ENCODE measurements at places on chromosomes 16 and 17.

DNA sequence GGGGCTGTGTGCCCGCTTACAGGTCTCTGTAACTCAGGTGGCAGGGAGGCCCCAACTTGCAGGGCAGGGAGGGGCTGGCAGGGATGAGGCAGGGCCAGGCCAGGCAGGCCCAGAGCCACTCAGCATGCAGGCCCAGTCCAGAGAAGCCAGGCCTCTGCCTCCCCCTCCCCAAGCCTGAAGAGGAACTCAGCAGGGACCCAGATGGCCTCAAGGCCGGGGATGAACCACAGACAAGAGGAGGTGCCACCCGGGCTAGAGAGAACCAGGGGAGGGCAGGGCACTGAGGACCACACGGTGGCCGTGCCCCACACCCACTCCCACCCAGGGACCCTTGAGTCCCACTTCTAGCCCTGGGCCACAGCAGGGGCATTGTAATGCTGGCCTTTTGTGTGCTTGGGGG is 29.8 kb upstream of the EIF1 start:
- DNase-seq = no peak

- no peak for DNase-seq
Observed at GRCh38 chr16:15502041-15502725, 67.8 kb downstream of the BMERB1 start.

DNA sequence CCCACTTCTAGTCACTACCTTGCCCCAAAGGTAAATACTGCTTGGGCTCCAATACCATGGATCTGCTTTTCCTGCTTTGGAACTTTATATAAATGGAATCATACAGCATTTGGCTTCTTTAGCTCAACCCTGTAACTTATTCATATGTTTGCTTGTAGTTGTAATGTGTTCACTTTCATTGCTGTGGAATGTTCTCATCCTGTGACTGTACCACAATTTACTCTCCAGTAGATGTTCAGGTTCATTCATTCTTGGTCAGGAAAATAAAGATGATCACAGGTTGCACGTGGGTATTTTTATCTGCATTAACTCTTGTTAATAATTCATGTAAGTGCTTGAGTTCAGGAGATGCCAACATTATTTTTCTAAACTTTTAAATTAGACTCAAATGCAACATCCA is 6.7 kb upstream of the BEAN1 start:
- DNase-seq = no peak

DNA sequence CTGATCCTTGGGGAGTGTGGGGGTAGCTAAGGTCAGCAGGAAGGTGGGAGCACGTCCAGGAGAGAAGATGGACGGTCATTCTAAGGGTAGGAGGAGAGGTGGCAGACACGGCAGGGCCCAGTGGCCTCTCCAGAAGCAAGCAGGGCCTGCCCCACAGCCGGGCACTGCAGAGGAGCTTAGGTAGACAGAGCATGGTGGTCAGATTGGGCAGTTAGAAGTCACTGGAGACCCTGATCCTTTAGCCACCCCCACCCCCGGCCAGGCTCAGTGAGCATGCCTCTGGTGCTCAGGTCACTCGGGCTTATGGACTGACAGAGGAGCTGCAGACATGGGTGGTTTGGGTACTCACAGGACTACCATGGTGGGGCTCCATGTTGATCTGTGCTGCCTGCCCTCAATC is 26.3 kb downstream of the NLRP1 start:
- no peak for DNase-seq

- no peak for DNase-seq
Observed at GRCh38 chr16:68194251-68194650, 41.7 kb downstream of the ESRP2 start.

- no peak for DNase-seq
Observed at GRCh38 chr16:69917739-69918138, 33.4 kb upstream of the CLEC18A start.

DNA sequence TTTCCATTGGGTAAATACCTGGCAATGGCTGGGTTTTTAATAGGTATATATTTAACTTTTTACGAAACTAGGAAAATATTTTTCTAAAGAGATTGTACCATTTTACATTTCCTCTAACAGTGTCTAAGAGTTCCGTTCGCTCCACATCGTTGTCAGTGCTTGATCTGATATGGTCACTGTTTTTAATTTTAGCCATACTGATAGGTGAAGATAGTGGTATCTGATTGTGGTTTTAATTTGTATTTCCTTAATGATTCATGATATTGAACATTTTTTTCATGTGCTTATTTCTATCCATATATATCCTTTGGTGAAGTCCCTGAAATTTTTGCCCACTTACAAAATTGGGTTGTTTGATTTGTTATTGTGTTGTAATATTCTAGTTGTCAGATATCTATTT is 117.7 kb downstream of the CHD9 start:
- DNase-seq = no peak

DNA sequence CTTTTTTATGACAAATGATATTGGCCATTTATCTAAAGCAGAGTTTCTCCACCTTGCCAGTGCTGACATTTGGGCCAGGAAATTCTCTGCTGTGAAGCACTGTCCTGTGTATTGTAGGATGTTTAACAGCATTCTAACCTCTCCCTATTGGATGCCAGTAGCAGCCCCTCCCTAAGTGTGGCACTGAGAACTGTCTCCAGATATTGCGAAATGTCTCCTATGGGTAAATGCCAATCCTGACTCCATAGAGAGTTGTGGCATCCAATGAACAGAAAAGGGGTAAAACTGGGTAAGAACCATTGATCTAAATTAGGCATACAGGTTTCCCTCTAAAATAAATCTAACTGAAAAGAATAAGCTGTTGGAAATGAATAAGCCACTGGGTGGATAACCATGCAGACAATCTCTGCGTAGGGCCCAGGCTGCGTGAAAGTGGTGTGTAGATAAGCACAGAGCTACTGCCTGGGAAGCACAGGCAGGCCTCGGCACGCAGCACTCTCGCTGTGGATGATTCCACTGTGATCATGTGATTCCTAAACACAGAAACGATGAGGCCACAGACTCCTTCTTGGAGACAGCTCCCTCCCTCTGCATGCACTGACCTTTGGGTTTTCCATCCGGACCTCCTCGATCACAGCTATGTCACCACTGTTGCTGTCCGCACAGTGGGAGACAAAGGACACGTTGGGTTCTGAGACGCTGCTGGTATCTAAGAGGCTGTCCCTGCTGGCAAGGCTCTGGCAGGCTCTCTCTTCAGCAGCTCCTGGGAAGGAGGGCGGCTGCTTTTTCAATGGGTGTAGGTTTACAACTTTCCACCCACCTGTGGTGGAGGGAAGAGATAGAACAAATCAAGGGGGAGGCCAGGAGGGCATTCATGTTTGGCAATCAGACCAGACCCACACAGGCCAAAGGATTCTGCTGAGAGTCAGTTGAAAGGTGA is 44.1 kb downstream of the GTF3C1 start:
- DNase-seq = no peak

- DNase-seq = no peak
Observed at GRCh38 chr17:34307110-34307509, 12.1 kb upstream of the CCL8 start.

DNA sequence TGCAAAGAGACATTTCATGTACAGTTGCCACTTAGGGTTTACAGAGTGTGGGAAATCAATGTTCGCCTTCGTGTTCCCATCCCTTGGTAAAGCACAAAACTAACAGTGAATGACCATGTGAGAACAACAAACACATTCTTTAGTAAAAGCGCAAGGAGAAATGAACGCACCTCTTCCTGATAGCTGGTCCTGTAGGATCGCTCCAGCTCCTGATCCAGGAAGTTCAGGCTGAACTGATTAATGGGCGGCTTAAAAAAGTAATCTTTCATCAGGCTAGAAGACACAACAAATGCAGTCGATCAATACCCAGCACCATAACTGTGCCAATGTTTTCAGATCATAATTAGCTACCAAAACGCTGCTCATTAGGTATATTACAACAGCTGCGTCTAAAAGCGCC is 108.3 kb upstream of the CREBBP start:
- DNase-seq = no peak

- DNase-seq = no peak
Observed at GRCh38 chr16:3873482-3874173, 6.9 kb downstream of the CREBBP start.

DNA sequence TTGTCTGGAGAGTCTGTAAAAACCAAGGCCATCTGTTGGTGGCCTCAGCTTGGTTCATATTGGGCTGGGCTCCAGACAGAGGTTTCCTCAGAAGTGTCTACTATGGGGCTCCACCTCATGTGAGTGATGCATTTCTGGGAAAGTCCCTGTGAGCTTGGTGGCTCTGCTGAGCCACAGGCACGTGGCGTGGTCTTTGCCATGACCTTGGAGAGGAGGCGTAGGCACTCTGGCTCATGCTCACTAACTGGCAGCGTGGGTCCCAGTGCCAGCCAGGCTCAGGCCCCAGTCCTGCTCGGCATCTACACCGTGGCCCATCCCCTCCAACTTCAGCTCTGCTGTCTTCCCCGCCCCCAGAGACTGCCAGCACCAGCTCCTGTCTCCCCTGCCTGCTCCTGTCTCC is 10.7 kb upstream of the SMTNL2 start:
- no peak for DNase-seq

DNA sequence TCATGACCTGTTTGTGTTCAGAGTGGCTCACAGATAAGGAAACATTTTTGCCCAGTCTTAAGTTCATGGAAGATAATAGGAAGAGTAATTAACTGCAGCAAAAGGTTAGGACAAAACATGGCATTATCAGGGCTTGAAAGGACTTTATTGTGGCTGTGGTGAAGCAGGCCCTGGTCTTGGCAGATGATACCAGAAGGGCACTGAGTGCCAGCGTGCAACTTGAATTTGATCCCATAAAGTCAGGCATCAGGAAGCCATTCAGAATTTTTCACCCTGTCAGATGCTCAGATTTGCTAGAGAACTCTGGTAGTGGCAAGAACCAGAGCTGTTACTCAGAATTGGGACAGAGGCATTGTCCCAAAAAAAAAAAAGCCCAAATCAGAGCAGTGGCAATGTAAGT is 11.2 kb upstream of the COG7 start:
- DNase-seq = no peak

- DNase-seq = no peak
Observed at GRCh38 chr16:52296076-52296475, 250.9 kb downstream of the TOX3 start.

GRCh38 chr16:75461575-75461974 is 2.9 kb downstream of the TMEM170A start:
- no peak for DNase-seq

GRCh38 chr17:850851-851763 is 69.0 kb downstream of the MRM3 start:
- DNase-seq = no peak

DNA sequence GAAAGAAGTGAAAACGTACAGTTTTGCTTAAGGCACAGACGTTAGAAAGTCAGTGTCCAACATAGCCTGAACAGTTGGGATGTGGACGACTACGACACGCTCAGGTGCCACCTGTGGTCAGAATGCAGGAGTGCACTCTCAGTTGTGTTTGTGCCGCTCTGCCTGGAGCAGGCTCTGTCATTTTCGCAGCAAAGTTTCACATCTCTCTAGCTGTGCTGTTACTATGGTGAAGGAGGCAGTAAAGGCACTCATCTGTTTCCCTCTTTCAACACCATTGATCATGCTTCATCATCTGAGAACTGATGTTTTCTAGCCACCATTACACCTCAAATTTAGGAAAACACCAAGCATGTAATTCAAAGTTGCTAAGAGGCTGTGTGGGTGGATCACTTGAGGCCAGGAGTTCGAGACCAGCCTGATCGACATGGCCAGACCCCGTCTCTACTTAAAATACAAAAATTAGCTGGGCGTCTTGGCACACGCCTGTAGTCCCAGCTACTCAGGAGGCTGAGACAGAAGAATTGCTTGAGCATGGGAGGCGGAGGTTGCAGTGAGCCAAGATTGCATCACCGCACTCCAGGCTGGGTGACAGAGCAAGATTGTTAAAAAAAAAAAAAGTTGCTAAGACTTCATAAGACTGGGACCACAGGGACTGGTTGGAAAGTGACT is 44.9 kb upstream of the DNAJA2 start:
- DNase-seq = no peak

DNA sequence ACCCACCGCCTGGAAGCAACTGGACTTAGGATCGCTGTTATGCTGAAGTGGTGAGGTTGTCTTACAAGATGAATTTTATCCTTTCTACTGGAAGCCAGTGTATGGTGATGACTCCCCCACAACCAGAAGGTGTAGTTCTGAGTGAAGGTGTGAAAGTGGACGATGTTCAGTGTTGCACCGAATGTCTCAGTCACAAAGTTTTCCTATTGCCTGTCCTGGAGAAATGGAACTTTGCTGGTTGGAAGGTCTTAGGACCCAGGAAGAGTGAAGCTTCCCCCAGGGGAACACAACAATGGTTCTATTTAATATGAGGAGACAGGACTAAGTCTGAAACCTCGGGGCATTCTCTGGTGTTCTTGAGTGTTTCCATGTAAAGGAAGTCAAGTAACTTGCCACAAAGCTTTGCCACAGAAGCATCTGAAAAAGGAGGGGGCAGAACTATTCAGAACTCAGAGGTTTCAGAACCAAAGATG is 44.2 kb downstream of the USP22 start:
- DNase-seq = no peak

DNA sequence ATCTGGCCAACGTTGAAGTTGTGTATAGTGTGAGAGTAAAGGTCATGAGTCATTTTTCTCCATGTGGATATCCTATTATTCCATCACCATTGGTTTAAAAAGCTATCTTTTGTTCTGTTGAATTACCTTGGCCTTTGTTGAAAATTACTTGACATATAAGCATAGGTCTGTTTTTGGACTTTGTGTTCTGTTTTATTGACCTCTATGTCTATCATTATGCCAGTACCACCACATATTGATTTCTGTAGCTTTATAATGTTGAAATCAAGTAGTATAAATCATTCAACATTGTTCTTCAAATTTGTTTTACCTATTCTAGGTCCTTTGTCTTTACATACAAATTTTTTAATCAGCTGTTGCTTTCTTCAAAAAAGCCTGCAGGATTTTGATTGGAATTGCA is 58.5 kb downstream of the NLK start:
- DNase-seq = no peak

- DNase-seq = no peak
Observed at GRCh38 chr16:86335266-86336172, 174.8 kb upstream of the FOXF1 start.

- no peak for DNase-seq
Observed at GRCh38 chr17:21742326-21742725, 50.0 kb downstream of the KCNJ18 start.

GRCh38 chr16:9447195-9447551 is 355.7 kb downstream of the HAPSTR1 start:
- no peak for DNase-seq

GRCh38 chr16:66639091-66639885 is 34.8 kb downstream of the CMTM3 start:
- DNase-seq = no peak

DNA sequence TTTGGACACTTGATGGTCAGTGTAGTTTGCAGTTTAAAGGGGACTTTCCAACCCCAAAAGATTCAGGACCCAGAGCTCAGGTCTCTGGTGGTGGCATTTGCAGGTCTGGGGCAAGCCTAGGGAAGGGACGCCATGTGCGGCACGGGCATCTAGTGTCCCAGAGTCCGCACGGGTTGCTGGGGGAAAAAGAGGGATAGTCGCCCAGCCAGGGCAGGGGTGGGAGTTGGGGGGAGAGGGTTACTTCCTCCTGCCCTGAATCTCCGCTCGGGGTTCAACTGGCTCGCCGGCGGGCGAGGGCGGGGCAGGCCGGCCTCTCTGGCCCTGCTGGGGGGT is 239 bp upstream of the CA7 start:
- DNase-seq = no peak

- no peak for DNase-seq
Observed at GRCh38 chr17:19309701-19310100, 52.8 kb downstream of the B9D1 start.

- no peak for DNase-seq
Observed at GRCh38 chr17:74305865-74306654, 20.0 kb upstream of the KIF19 start.

- no peak for DNase-seq
Observed at GRCh38 chr16:8859913-8860881, 8.6 kb downstream of the CARHSP1 start.

Data from stimulated activated CD8-positive, alpha-beta memory T cell treated with anti-CD3 and anti-CD28 coated beads, Interleukin-2, amount 100 ng/mL, for 1 hour (primary cell).